ENCODE measurements at places on chromosomes 12 and 14.
A peak's percentile ranks its signal among the peaks of the same experiment; 100 is the strongest.

GRCh38 chr12:59314209-59314608 is 281.6 kb upstream of the SLC16A7 start:
- DNase-seq, result no peak

DNA sequence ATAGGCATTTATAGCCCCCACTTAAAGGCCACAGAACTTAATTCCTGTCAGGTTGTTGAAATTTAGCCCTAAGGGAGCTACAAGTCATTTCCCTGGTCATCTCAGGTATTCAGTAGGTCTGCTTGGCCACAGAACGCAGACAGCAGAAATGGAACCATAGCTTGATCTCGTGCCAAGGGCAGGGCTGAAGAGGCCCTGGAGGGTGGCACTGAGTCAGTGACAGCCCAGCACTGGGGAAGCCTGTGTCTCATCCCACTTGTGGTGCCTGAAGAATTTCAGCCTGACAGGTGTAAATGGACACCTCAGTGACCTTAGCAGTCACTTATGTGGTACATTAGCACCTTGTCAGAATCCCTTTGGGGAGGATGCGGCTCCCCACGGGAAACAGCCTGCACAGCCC is 6.6 kb downstream of the PRKAB1 start:
- DNase-seq, result no peak

DNA sequence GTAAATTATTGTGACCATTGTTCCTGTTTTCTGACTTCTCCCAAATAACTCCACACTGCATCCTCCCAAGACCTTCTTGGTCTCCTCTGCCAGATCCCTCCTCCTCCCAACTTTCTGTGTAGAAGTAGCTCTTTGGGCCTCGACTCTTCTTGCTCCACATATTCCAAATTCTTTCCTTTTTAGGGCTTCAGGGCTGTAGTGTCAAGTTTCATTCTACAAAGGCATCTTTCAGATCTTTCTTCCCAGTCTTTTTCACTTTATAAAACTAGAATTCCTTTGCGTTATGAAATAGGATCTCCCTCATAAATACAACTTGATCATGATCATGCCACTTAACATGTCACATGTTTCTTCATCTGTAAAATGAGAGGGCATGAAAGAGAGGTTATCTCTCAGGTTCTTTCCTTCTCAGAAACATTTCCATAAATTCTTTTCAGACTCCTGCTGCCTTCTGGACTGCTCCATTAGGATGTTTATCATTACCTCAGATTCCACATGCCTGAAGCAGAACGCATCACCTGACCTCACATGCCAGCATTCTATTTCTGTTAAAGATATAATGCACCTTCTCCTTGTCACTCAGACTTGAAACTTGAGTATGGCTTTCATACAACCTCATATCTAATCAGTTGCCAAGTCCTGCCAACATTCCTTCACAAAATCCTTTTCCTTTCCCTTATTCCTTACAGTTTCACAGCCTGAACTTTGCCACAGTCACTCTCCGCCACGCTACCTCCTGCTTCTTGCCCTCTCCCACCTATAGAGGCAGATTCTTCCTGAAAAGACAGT is 8.5 kb downstream of the SLC38A1 start:
- DNase-seq, result no peak

DNA sequence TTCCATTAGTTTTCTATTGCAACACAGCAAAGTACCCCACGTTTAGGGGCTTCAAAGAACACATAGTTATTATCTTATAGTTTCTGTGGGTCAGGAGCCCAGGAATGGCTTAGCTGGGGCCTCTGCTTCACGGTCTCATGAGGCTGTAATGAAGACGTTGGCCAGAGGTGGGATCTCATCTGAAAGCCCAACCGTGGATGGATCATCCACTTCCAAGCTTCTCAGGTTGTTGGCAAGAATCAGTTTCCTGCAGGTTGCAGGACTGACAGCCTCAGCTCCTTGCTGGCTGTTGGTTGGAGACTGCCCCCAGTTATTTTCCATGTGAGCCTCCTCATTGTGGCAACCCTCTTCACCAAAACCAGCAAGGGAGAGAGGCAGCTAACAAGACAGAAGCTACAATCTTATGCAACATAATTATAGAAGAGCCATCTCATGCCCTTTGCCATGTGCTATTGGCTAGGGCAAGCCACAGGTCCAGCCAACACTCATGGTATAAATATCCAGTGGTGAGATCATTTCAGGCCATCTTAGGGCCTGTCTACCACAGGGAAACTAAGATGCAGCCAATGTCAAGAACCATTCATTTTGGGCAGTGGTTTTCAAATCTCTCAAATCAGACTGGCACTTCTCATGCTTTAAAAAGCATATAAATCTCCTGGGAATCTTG is 452.4 kb downstream of the MED13L start:
- DNase-seq, result no peak

- DNase-seq, result no peak
Observed at GRCh38 chr12:12432364-12432763, 75.5 kb downstream of the BORCS5 start.

DNA sequence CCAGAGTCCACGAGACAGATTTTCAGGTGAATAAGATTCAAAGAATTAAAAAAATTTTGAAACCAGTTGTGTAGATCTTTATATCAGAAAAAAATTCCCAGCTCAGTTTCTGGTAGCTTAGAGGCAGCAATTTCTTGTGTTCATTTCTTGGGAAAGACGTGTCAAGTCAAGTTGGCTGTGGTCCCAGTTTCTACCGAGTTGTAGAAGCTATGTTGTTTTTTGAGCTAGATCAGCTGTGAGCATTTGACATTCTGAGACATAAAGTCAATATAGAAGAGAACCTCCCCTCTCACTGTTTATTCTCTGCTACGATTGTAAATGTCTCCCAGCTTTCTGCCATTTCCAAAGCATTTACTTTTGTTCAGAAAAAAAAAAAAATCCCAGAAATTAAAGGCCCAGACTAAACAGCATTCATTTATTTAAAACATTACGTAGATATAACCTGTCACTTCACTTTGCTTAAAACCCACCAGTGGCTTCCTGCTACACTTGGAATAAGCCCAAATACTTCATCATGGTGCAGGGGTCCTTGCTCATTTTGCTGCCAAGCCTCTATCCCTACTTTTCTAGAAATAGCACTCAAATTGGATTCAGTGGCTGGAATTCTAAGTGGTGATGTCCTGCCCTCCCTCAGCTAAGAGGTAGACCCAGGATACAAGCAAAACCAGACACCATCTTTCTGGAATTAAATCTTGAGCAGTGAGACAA is 20.6 kb upstream of the PYGL start:
- DNase-seq, result no peak

GRCh38 chr14:80464531-80465149 is 253.3 kb upstream of the DIO2 start:
- DNase-seq, result no peak

DNA sequence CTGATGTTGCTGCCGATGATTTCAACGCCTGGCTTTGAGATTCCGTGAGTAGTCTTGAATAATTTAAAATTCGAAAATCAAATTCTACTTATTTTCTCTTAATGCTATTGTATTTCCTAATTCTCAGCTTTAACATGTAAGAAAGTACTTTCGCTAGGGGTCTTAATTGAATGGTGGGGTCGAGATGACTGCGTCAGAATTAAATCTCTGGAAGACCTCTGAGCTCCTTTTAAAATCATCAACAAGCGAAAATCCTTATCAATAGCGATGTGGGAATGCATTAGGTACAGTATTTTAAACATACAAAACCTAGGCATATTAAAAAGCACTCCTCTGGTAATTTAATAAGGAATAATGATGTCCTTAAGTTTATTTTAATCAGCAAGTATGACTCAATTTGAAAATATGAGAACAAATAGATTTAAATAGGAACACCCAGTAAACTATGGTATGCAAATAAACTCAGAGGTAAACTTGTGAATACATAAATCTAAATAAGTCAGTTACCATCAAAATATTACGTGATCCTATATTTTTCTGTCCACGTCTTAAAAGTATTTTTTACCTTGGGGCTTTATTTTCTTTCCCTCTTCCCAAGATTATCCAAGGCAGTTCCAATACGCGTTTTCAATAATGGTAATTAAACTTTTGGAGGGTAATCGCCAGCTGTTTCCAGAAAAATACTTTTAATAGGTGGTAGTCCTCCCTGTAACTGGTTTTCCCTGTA is 1.4 kb downstream of the FOXA1 start:
- no peak for DNase-seq

DNA sequence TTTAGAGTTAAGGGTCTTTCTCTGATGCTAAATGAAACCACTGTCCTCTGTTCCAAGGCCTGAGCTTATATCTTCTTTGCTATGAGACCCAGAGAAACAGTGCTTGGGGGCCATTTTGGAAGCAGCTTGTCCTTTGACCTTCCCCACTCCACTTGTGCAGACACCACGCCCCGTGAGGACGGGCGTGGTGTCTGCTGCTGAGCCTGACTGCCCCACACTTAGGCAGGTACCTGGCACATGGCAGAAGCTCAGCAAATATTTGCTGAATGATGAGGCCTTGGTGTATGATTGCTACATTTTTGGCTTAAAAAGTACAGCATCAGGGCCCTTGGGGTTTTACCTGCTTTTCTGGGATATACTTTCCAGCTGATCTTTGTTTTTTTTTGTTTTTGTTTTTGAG is 69.9 kb downstream of the RASSF3 start:
- no peak for DNase-seq

- no peak for DNase-seq
Observed at GRCh38 chr12:114477989-114478395, 72.0 kb upstream of the TBX5 start.

DNA sequence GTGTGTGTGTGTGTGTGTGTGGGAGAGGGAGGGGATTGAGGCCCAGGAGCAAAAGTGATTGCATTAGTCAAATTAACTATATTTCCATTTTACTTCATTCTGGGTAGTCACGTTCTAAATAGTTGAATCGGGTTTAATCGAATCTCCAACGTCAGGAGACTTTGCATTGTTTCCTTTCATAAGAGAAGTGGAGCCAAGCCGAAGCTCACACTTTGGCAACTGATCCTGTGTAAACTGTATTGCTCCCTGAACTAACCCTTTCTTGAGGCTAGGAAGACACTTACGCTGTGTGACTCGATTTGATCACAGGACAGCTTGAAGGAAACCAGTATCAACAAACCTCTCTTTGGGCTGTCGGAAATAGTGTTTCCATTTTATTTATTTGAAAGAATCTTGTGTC is 363.4 kb upstream of the ATP2B1 start:
- DNase-seq, result no peak

GRCh38 chr12:49146406-49146805 is 15.2 kb upstream of the TUBA1B start:
- no peak for DNase-seq

DNA sequence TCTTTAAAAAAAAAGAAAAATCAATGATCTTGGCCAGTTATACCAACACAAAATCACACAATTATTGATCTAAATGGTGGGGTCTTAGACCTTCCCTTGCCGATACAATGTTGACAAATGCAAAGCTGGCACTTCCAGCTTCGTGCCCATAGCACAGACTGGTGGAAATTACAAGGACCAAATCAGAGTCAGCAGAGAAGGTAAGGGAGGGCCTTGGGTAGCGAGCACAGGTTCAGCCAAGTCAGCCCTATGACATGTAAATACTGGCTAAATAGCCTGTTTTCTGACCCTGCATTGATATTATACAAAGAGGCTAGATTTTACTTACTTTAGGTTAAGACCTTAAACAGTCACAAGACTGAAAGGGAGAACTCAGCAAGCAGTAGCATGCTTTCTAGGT is 30.3 kb upstream of the WDR89 start:
- no peak for DNase-seq

DNA sequence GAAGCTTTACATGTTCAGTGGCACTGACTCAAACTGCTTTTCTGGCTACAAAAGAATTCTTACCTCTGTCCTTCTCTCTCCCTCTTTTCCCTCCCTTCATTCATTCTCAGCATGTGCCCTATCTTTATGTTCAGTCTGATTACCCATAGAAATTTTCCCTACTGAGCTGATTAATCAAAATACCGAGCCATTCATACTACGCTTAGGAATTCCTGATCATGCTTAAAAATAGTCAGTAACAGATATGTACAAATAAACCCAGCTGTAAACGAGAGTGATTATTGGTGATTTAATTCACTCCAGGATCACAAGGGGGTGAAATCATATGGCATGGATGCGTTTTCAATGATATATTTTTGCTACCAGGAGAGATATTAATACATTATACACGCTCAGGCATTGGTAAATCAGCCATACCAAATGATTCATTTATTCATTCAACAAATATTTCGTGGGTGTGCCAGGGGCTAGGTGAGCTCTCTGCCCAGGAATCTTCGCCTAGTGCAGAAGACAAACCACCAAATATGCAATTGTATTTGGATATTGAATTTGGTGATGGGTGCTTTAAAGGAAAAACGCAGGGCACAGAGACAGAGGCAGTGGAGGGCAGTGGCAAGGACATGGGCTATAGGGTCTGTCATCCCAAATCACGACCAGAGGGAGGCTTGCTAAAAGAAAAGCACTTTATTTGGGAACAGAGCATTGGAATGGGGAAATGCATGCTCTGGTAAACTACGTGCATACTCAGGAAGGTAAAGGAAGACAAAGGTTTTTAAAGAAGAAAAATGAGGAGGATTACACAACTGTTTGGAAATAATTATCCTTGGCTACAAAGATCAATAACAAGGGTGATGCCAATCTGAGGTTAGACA is 13.9 kb upstream of the VRK1 start:
- no peak for DNase-seq

- peak; percentile 0 for DNase-seq
Observed at GRCh38 chr14:76644855-76645518, 116.3 kb upstream of the VASH1 start.

GRCh38 chr12:50589650-50590435 is 85.1 kb downstream of the DIP2B start:
- DNase-seq, result peak; percentile 18

GRCh38 chr12:64170024-64170423 is 52.1 kb downstream of the KICS2 start:
- DNase-seq, result no peak
